ENCODE measurements at places on chromosomes 7 and 10.

DNA sequence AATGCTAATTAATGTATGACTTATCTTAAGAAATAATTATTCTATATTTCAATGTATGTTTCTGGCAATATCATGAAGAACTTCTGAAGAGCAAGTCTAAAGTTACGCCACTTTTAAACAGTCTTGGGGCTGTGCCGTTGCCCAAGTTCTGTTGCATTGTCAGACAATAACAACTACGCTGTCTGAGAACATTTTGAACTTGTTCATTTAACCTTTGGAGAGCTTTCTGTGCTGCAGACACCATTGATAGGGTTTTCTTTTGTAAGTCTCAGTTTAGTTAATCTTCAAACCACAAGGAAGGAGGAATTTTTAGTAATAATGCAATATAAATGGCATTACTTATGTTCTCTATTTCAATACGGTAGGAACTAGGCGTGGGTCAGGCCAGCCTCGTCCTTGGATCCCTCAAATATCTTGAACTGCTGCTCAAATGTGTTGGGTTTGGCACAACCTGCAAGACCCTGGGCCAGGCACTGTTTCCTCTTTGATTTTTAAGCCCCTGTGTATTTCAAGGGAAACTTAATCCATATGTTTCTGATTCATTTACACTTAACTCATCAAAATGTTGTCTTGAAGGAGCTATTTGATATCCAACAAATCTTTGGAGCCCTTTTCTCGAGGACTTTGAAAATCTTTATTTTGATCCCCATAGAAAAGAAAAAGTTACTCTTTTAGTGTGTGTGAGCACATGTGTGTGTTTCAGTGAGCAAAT, 215.5 kb downstream of the INHBA start:
- DNase-seq, result no peak

GRCh38 chr10:61993711-61994401, 92.4 kb downstream of the ARID5B start:
- DNase-seq, result no peak

DNA sequence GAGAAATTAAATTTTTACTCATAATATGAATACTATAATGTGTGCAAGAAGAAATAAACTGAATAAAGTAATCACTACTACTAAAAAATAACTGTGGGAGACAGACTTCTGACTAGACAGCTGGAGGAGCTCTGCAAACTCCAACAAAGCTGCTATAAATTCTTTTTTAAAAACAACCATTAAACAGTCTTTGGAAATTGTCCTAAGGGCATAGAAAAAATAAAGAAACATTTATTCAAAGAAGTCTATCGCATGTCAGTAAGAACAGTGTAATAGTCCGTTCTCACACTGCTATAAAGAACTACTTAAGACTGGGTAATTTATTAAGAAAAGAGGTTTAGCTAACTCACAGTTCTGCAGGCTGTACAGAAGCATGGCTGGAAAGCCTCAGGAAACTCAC, 56.0 kb downstream of the ZPBP start:
- no peak for DNase-seq

DNA sequence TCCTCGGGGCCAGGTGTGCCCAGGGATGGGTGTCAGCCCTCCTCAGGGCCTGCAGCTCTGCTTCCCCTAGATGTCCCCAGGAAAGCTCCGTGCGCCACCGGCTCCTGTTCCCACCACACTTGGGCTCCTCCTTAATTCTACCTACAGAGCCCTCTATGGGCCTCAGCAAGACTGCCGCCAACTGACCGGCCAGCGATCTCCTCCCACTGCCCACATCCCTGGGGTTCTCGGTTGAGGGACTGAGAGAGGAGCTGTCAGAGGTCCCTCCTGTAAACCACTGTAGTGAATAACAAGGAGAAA, 5.3 kb upstream of the LDB3 start:
- no peak for DNase-seq

GRCh38 chr10:88473989-88474883, 108.9 kb downstream of the RNLS start:
- no peak for DNase-seq

Measured in NCI-H187 (cell line).